Right ventricle myocardium inferior (tissue), 1 donor: ENCODE measurements at places on chromosomes 13 and 19. TPM values are rescaled to one million over a fixed set of nuclear protein-coding genes. Genes with fewer than 3 reads are reported as not detected.

DNA sequence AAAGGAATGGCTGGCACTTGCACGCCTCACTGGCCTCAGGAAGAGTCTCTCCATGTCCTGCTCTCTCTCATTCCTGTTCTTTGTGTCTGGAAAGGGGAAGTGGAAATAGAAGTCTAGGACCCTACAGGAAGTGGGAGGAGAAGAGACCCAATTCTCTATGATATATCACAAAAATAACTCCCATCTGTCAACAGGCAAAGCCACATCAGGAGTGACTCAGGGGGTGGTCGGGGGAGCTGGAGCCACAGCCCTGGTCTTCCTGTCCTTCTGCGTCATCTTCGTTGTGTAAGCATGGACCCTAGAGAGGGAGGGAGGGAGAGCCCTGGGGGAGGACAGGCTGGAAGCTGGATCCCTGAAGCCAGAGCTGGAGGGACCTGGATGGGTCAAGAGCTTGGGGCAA, 3.0 kb downstream of the SIGLEC9 start:
- no peak for DNase-seq

DNA sequence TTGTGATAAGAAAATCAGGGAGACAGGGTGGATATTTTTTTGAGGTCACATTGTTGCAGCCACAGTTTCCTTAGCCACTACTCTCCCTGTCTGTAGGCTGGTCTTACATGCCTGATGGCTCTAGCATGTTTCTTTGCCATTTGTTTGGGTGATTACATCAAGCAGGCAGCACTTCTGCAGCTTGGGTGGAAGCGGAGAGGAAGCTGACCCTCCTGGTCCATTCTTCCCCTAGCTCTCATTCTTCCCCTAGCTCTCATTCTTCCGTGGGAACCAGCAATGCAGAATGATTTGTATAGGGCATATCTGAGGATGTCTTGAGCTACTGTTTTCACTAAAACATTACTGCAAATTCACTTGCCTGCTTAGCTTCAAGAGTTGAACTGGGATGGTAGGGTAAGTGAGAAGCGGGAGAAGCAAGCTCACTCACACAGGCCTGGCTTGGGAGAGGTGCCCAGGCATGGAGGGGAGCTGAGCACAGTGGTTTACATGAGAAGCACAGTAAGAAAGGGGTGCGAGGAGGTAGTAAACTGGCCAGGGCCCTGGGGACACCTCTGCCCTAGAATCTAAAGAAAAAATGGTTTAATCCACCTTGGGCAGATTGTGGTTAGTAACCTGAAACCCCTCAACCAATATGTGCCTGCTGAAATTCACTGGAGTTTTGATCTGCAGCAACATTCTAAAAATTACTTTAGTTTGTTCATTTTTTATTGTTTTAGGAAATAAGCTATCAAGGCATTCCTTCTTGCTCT, 538.9 kb downstream of the RFC3 start:
- no peak for DNase-seq

DNA sequence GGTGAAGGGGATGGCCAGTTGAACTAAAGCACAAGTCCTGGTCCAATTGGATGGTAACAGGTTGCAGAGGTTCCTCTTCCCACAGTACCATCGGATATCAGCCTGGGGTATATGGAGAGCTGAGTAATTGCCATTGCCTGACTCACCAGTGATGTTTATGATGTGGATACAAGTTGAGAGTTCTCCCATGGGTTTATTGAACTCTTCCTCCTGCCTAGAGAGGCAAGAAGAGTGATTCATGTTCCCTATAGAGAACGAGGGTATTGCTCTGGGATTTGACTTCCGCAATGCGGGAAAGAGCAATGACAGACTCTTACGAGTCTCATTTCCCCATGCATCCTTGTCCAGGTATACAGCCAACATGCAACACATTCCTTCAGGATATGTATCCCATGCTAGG, 111.3 kb upstream of the PCDH9 start:
- DNase-seq, result no peak

DNA sequence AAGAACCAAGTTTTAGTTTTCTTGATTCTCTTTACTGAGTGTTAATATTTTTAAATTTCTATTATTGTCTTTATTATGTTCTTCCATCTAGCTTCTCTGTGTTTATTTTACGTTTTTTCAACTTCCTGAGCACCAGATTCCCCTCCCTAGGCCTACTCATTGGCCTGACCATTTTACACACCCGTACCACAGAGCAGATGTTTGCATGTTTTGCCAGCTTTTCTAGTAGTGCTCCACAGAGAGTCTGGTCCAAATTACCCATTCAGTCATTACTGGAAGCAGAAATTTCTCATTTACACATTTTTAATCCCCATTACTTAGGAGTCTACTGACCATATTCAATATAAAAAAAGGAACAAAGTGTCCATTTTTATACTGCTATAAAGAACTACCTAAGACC, 66.9 kb downstream of the ING1 start:
- no peak for DNase-seq

GRCh38 chr19:13975870-13976269, 23.6 kb downstream of the DCAF15 start:
- DNase-seq, result no peak

DNA sequence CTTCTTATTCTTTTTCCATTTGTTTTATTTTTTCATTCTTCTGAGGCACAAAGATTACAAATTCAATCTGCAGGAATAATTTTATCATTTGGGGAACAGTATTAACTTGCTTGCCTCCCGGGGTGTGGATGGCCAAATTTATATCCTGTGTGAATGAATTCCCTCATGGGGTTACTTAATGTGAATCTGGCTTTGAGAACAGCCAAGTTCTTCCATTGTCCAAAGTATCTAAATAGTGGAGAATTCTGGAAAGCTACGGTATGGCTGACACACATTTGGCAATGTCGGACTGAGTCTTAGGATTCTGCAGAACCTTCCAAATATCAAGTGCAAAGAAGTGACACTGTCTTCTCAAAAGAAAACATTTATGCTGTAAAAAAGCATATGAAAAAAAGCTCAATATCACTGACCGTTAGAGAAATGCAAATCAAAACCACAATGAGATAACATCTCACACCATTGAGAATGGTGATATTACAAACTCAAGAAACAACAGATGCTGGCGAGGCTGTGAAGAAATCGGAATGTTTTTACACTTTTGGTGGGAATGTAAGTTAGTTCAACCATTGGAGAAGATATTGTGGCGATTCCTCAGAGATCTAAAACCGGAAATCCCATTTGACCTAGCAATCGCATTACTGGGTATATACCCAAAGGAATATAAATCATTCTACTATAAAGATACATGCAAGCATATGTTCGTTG, 620.2 kb downstream of the EFNB2 start:
- no peak for DNase-seq

GRCh38 chr13:97318532-97318931, 96.4 kb downstream of the MBNL2 start:
- no peak for DNase-seq

- no peak for DNase-seq
Measured at GRCh38 chr19:31718032-31718431, 368.8 kb upstream of the TSHZ3 start.

- peak; percentile 91 for DNase-seq
Measured at GRCh38 chr19:46614114-46614722, 10.7 kb downstream of the PTGIR start.

DNA sequence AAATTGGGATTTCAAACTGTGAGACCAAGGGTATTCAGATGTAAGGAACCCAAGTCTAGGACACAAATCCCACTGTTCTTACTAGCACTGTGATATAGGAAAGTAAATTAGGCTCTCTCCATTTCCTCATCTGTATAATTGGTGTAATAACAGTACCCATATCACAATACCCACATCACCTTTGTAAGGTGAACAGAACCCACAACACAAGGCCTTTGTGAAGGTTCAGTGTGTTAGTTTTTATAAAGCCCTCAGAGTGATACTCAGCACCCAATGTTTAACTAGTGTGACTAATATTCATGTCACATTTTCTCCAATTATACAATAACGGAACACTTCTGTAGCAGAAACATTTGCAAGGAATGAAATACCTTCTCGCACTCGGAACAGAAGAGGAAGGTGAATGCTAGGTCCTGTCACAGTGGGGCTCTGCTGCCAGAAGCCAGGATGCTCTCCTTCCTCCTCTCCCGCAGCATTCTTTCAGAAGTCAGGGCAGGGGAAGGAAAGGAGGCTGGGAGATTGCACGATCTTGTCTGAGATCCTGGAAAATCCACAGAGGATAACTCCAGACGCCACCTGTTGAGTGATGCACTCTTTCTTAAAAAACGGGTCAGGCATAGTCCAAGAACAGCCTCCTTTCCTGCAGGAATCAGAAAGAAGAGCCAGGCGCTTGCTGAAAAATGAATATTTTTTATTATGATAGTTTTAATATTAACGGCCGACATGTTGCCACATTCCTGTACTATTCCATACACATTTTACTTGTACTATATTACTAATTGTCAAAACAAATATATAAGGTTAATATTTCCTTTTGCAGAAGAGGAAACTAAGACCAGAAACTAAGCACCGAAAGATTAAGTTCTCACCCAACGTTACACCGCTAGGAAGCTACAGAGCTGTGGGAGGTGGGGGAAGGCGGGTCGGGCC, 762 bp downstream of the ZNF45 start:
- no peak for DNase-seq

- DNase-seq, result no peak
Measured at GRCh38 chr19:1070576-1070930, 3.6 kb downstream of the ARHGAP45 start.

GRCh38 chr13:31199849-31200636, at the start of gene B3GLCT:
B3GLCT (plus strand) TSS chr13:31199975; CDS start chr13:31200085, 110 bp downstream.
- peak; percentile 93 for DNase-seq

DNA sequence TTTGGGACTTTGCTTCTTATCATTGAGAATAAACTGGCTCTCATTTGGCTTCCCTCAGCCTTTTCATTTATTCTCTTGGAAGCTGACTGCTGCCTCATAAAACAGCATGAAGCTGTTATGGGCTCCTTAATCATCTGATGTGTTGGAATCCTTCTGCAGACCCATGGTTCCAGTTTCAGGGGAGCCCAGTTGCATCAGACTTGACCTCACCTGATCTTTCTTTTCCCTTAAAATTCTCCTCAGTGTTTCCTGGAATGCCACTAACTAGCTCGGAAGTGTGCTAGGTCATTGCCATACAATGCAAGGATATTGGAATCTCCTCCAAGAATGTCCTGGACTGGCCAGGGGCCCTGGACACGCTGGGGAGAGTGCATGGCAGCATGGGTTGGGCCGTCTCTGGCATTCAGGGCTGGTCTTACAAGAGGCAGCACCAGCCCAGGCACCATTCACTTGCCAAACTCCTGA, 158.7 kb downstream of the FLT1 start:
- no peak for DNase-seq

DNA sequence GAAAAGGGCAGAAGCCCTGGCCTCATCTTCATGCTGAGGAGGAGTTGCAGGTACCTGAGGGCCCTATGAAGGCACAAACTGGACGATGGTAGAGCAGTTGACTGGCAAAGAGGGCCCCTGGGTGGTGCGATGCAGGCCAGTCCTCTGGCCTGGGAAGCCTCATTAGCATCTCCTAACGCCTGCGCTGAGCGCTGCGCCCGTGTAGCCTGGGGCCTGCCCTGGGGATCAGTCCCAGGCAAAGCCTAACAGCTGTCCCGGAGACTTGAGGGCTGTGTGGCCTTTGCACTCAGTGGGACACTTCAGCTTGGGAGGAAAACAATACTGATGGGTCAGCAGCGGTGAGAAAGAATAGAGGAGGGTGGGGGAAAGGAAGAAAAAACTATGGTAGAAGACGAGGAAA, 187.7 kb downstream of the RAP2A start:
- no peak for DNase-seq

DNA sequence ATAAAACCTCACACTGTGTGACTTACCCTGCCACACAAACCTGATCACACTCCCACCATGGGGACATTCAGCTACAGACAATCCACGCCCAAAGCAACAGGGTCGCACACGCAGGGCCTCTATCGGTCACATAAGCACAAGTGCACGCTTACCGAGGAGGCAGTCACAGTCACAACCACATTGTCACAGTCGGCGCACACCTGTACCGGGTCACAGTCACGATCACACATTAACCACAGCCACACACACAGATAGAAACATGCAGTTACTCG, 579 bp downstream of the ZNF566 start:
- DNase-seq, result no peak

- DNase-seq, result no peak
Measured at GRCh38 chr13:20337884-20338551, 105.9 kb upstream of the GJB6 start.

DNA sequence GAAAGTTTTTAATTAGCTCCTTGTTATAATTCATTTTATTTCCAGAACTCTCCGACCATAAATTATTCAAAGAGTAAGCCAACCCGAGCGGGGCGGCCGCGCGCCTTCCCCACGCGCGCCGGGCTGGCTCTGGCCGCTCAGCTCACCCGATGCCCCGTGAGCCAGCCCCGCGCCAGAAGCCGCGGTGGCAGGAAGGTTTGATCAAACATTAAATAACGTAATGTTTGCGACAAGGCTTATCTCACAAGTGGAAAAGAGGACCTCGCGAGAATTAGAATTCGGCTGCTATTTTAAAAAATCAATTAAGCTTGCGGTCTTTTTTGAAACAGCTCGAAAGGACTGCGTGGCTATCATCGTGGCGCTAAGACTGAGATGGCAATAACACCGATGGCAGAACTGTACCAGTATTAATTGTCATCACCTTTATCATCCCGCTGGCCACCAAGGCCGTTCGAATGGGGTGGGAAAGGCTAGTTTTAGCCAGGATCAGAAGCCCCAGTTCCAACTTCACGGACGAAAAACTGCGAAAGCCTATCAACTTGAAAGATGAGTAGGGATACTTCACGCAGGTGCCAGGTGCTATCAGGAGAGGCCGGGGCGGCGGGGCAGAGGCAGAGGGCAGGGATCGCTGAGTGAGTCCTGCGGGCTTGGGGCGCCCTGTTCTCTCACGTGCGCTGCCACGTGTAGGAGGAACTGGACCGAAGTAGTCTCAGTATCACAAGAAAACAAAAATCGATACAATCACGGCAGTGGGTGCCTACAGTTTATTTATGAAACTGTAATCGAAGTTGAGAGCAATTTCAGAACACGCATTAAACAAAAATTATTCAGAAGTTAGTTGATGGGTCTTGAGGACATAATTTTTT, 6.4 kb downstream of the POU4F1 start:
- no peak for DNase-seq

- no peak for DNase-seq
Measured at GRCh38 chr19:34540811-34541557, 59.4 kb downstream of the WTIP start.

DNA sequence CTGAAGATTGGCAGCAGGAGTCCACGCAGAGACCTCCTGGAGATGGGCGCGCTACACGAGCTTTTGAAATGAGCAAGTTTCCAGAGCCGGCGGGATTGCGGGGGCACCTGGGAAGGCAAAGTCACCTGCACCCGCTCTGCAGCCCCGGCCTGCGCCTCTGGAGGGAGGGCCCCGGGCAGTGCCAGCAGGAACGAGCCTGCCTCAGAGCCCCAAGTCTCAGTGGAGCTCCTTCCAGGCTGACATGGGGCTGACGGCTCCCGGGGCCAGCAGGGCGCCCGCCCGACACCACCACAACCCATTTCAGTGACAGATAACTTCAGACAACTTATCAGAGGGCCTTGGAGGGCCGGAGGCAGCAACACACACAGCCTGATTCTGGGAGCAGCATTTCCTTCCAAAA, 45.0 kb downstream of the RASA3 start:
- no peak for DNase-seq

PSG7 gene
- not detected for total RNA-seq

CAPN12 gene
- total RNA-seq, result not detected

ZNF225 gene
- total RNA-seq, result 3.0 TPM

FUT1 gene
- 2.1 TPM for total RNA-seq

ZNF571 gene
- 3.8 TPM for total RNA-seq

FAM216B gene
- 3.1 TPM for total RNA-seq
